ENCODE measurements at places on chromosomes 1 and 21.

DNA sequence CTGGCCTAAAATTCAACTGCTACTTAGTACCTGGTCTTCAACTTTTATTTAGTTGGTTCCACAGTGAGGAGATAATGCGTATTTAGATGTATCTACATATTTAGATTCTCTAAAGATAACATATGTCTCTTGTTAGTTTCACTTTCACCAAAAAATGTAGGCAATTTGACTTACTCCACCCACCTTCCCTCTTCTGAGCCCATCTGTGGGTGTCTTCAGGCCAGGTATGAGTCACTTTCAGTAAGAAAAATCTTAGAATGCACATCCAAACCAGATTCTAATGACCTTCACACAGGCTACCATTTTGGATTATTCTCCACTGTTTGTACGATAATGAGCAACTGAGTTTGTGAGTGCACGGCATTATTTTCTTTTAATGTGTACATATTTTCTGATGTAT lies 501.7 kb downstream of the NEGR1 start:
- DNase-seq = no peak

DNA sequence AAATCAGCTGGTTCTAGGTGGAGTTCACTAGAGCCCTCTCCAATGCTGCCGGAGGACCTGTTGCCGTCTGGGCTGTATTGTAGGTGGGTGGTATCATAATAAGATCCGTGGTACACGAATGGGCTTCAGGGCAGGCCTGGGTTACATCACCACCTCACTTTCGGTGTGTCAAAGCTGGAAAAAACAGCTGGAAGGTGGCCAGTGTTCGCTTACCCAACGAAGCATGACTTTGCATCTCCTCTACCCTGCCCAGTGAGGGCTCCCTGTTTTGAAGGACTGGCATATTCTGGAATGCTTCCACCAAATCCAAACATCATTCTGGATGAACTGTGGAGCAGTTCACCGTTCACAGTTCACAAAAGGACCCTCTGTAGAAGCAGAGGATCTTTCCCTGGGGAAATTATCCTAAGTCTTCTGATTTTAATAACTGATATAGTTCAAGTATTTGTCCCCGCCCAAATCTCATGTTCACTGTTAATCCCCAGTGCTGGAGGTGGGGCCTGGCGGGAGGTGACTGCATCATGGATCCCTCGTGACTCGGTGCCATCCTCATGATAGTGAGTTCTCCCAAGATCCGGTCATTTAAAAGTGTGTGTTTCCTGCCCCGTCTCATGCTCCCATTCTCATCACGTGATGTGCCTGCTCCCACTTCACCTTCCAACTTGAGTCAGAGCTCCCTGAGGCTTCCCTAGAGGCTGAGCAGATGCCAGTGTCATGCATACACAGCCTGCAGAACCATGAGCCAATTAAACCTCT lies 429.0 kb downstream of the KIF26B start:
- no peak for DNase-seq

DNA sequence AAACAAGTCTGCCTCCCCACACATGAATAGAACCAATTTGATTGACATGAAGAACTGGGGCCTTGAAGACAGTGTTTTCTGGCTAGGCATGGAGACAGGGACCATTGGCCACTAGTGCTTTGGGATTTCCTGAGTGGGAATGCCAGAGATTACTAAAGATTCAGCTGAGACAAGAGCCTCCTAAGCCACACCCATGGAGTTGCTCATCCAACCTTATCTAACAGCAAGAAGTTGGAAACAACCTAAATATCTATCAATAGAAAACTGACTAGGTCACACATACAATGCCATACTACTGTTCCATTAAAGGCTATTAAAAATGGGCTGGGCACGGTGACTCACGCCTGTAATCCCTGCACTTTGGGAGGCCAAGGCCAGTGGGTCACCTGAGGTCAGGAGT lies 184.1 kb downstream of the ZBTB18 start:
- no peak for DNase-seq

DNA sequence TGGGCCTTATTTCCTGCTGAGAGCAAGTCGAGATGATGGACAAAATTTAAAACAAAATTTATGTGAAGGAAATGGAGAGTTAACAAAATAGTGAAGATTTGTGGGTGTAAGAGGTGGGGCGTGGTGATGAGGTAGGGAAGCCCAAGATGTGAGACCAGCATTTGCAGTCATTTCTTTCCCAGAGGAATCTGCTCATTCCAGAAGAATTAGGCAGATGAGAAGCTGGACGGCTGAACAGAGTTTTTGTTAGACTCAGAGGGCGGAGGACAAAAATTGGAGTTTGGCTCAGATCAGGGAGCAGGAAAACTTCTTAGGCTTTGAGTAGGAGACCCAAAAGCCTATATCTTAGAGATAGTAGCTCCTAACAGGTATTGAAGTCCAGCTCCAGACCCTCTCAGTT lies 65.3 kb downstream of the CAMTA1 start:
- DNase-seq = no peak

- DNase-seq = no peak
These were observed 22.7 kb downstream of the MATN1 start for GRCh38 chr1:30700528-30701257.

DNA sequence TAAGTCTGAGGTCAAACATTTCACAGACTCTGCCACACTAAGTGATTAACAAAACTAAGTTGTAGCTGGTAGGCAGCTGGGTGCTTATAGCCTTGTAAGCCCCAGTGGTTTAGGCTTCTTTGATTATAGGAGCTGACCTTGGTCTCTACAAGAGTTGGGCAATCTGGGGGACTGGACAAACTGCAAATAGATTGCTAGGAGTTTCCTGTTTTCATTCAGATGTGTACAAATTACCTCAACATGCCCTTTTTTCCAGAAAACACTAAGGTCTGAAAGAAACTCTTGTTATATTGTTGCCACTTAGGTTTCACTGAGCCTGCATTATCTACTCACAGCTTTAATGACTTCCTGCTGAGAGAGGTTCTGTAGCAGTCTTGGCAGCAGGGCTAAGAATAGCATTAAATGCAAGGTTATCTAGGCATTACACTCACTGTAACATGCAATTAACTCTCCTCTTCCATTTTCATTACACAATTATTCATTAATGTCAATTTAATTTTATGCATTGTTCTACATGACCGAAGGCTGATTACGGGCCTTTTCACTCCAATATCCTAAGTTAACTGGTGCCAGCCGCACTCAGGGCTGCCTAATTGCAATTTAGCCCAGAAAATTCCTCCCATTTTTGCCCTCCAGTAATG lies 314.0 kb downstream of the LMO4 start:
- DNase-seq = peak; percentile 36

DNA sequence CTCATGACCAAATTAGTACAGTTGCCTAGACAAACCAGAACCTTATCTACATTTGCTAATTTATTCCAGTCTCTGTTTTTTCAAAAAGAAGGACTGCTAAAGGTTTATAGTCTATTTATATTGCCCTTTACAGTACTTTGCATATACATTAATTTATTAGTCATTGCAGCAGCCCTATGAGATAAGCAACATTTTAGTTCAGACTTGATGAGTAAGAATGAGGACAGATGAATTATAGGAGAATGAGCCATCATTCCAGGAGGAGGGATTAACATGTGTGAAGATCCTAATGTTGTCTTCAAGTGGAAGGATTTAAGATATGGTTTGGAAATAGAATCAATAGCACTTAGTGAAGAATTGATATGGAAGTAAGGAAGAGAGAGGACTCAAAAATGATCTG lies 152.4 kb downstream of the KCTD3 start:
- DNase-seq = no peak

DNA sequence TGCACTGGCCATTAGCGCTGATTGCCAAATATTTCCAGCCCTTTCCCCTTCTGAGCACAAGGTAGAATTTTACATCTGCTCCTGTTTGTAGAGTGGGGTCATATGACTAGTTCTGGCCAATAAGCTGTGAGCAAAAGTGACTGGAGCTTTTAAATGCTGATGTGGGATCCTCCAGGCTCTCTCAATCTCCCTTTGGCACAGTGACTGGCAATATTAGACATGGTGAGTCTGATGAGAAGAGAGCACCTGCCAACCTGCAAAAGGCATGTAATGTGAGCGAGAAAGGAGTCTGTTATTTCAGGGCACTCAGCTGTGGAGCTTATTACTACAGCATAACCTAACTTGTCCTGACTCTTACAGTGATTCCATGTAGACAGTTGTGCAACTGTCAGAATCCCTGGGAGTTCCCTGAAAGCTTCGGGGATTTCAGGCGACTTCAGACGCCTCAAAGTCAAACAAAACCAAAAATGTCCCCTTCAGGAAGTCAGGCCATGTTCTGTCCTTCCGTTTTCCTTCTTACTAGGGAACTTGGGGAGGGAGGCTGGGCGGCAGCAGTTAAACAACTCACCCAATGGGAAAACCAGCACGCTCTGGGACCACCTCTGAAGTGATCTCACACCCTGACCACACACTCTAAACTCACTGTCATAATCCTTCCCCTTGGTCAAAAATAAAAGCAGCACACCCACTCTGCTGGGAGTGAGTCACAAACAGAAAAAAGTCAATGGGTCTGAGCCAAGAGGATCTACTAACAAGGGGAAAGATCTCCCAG lies 3.6 kb upstream of the RASSF5 start:
- DNase-seq = no peak

DNA sequence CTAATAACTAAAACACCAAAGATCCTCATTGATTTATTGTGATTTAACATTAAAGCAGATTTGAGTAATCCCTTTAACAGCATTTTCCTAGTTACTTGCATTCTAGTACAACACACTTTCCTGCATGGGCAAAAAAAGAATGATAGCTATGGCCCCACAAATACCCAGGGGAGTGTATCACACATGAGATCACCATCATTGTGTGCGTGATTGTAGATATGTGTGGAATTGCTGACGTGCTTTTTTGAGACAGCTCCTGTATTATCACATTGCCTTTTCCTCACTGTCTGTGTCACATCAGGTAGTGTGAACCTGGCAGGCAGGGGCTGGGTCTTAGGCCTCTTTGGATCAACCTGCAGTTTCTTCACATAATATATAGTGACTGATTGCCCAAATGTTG lies 48.5 kb upstream of the SAMD13 start:
- DNase-seq = no peak

DNA sequence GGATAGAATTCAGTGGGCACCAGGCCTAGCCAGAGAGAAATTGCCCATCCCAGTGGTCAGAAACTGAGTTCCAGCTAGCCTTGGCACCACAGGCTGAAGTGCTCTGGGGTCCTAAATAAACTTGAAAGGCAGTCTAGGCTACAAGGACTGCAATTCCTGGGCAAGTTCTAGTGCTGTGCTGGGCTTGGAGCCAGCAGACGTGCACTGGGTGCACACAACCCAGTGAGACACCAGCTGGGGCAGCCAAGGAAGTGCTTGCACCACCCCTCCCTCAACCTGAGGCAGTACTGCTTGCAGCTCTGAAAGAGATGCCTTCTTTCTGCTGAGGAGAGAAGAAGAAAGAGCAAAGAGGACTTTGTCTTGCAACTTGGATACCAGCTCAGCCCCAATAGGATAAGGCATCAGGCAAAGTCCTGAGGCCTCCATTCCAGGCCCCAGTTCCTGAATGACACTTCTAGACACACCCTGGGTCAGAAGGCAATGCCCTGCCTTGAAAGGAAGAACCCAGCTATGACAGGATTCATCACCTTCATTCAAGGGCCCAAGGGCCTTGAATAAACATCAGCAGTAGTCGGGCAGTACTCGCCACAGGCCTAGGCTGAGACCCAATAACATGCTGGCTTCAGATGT lies 55.1 kb downstream of the OVGP1 start:
- no peak for DNase-seq

DNA sequence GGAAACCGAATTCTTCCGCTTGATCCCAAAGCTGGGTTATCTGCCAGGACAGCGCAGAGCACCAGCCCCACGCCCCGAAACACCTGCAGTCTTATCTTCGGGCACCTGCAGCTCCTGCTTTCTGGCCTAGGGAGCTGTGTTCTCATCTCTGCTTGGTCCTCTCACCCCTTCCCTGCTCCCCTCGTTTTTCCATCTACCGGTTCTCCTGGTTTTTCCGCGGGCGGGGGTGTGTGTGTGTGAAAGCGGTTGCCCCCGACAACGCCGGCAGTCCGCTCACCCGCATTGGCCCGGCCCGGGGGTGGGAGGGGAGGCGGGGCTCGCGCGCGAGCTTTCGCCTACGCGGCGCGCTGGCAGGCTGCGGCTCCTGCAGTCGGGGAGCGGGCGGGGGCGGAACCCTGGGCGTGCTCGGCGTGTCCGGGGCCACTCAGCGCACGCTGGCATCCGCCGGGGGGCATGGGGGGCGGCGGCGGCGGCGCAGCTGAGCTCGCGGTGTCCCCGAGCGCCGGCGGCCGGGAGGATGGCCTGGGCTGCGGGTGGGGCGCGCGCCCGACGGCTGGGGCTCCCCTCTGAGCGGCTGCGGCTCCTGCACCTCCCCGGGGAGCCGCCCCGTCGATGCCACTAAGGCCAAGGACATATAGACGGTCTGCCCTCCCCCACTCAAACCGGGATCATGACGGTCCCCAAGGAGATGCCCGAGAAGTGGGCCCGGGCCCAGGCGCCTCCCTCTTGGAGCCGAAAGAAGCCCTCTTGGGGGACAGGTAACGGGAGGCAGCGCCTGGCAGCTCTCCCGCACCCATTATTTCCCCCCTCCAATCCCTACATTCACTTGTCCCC lies 3.2 kb downstream of the ATP8B2 start:
- no peak for DNase-seq

- no peak for DNase-seq
These were observed 280.1 kb upstream of the C1orf174 start for GRCh38 chr1:4179914-4180735.

DNA sequence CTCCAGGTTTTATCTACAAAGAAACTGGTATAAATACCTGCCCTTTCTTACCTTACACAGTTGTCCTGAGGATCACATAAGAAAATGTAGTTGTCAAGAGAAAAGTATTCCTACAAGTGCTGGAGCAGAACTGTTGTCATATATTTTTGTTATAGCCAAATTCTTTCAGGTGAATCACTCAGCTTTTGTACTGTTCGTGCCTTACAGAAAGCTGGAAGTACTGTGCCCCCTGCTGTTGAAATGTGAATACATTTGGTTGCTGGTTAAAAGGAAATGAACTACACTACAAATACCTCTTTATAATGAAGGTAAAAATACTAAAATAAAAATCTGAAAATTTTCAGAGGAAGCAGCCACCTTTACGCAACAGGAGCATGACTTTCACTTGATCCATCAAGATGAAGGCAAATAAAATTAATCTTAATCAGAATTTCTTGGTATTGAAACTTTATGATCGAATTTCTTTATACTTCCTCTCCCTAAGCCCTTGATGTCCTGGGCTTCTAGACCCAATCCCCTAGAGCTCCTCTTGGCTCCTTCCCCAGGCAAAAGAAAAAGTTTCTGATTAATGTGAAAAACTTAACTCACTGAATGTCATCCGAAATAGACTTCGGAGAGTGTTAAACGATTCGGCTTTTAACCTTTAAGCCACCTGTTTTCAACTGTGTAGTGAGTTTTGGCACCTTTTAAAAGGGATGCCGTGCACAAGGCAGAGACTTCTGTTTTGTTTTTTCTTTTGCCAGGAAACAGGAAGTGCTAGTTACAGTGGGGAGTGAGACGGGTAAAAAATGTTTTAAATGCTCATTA lies 12.5 kb downstream of the CHML start:
- no peak for DNase-seq

GRCh38 chr1:6473974-6474814 lies 8.2 kb upstream of the TNFRSF25 start:
- DNase-seq = no peak

GRCh38 chr1:109356915-109357314 lies 40.8 kb downstream of the SORT1 start:
- DNase-seq = no peak

GRCh38 chr1:240467895-240468294 lies 144.1 kb downstream of the GREM2 start:
- DNase-seq = no peak
